ENCODE measurements at places on chromosomes 6 and 20.

DNA sequence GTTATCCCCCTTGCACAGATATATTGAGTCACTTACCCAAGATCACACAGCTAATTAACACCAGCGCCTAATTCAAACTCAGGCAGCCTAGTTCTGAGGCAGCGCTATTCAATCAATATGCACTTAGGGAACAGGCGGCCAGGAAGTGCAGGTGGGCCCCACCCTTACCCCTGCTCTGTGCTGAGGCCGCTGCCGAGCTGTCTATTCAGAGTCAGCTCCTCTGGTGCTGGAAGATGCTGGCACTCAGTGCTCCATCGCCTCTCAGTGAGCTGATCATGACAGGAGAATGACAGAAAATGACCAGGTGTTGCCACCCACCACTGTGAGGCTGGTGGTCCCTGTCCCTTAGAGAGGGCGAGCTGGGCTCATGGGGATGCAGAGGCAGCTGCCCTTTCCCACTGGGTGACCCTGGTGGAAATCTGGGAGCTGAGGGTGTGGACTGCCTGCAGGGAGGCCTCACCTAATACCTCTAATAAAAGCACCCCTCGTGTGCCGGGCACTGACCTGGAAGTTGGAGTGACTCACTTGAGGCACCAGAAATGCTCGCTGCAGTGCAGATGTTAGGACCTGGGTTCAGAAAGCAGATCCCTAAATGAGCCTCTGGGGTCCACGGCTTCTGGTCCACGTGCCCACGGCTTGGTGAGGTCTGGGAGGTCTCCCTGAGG, 42.5 kb upstream of the CD93 start:
- no peaks in the 10 kb centered on the region for H3K27me3 ChIP-seq
- no peaks in the 10 kb centered on the region for H3K36me3 ChIP-seq
- H3K4me1 ChIP-seq, result no peaks in the 10 kb centered on the region
- DNase-seq, result no peak

DNA sequence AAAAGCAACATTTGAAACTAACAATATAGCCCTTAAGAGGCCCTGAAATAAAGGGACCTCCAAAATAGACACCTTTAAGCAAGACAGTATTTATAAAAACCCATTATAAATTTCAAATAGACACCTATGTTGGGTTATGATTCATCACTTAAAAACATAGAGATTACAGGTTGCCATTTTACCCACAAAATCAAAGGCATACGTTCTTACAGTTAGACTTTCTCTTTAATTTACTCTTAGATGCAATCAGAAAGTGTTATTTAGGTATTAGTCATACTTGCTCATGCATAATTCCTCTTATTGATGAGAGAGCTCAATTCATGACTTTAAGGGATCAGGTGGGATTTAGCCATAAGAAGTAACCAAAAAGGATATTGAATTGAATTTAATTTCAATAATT, 51.5 kb upstream of the TMEM200A start:
- no peaks in the 10 kb centered on the region for H3K36me3 ChIP-seq
- no peaks in the 10 kb centered on the region for H3K27me3 ChIP-seq
- no peak overlapping the region for H3K4me3 ChIP-seq
- H3K27ac ChIP-seq, result no peak overlapping the region
- DNase-seq, result no peak

DNA sequence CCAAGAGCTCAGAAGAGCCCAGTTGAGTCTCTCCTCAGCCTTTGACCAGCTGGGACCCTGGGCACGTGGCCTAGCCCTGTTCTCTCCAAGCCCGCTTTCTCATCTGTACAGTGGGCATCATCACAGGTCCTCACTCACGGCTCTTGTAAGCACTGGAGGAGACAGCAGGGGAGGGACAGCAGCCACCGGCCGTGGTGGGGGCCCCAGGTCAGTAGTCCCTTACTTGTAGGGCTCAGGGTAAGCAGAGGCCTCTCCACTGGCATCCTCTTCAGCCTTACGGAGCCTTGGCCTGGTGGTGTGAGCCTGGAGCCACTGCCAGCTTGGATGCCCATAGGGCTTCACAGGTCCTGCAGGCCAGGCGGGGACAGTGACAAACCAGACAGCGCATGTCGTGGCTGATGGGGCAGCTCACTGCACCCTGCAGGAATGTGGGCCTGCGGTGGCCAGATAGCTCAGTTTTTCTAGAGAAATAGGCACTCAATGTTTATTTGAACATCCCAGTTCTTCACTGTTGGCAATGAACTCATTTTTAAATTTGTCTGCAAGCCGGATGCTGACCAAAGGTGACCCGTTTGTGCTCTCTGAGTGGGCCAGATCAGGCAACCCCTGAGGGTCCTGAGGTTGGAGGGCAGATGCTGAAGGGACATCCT, 65.1 kb downstream of the ADNP start:
- DNase-seq, result no peak
- no peak overlapping the region for H3K27ac ChIP-seq
- peaks cover under 1% of the 10 kb centered on the region for H3K4me1 ChIP-seq
- H3K36me3 ChIP-seq, result peaks cover 47% of the 10 kb centered on the region

DNA sequence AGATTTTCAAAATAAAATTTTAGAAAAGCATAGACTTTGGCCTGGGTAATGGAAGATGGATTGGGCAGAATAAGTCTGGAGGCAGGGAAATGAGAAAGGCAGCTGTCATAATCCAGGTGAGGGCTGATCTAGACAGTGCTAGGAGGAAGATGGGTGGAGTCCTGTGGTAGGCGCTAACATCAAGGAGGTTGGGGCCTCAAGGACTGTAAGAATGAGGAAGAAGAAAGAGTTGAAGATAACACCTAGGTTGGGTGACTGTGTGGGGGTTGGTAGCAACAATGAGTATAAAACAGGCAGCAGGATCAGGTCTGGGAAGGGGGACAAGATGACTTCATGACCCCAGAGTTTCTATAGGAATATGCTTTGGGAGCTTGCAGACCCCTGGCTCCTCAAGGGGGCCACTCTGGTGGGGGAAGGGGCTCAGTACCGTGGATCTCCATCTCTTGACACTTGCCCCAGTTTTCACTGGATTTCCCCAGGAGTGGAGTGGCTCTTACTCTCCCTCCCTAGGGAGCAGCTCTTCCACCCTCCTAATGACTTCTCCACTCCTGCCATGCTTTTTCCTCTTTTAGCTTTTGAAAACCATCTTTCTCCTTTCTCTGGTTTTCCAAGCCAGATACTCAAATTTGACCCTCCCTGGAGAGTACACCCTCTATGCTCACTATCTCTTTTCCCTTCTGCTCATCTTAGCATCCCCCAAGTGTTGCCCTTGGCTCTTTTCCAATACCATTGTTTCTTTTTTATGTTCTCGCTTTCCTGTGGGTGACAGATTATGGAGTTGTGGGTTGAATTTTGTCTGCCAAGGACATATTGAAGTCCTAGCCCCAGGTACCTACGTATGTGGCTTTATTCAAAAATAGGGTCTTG, 14.8 kb downstream of the TRIM31 start:
- no peak for DNase-seq
- no peaks in the 10 kb centered on the region for H3K36me3 ChIP-seq
- H3K4me3 ChIP-seq, result no peak overlapping the region
- peaks cover 3% of the 10 kb centered on the region for H3K27me3 ChIP-seq

DNA sequence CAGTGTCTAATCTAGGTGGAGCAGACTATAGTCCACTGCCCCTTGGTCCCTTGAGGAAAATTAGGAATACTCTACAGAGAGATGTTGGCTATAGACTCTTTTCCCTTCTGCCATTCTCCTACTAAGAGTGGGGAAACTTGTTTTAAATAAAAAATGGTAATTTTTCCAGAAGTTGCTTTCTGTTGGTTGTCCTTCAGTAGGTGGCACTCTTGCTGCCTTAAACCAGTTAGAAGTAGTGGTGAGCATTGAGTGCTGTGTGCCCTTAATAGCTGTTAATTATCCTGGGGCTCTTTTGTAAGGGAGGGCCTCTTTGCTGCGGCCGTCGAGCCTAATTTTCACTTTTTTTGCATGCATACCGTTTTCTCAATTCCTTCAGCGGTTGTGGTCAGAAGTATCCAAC, 2.8 kb downstream of the CMTR1 start:
- no peak for DNase-seq
- no peak overlapping the region for H3K27ac ChIP-seq
- H3K36me3 ChIP-seq, result no peaks in the 10 kb centered on the region
- H3K4me1 ChIP-seq, result peaks cover 17% of the 10 kb centered on the region
- H3K27me3 ChIP-seq, result no peaks in the 10 kb centered on the region

DNA sequence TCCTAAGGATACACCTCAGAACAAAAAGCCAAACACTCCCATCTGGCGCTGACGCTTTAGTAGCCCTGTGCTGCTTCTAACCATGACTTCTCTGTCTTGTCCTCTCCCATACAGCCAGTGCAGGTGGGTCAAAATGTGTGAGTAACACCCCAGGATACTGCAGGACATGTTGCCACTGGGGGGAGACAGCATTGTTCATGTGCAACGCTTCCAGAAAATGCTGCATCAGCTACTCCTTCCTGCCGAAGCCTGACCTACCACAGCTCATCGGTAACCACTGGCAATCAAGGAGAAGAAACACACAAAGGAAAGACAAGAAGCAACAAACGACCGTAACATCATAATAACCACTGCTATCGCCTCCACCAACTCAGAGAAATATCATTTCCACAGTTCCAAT, 1.4 kb downstream of the DEFB132 start:
- H3K4me1 ChIP-seq, result no peaks in the 10 kb centered on the region
- no peak overlapping the region for H3K27ac ChIP-seq
- H3K27me3 ChIP-seq, result peaks cover 5% of the 10 kb centered on the region
- H3K4me3 ChIP-seq, result no peak overlapping the region
- DNase-seq, result no peak

DNA sequence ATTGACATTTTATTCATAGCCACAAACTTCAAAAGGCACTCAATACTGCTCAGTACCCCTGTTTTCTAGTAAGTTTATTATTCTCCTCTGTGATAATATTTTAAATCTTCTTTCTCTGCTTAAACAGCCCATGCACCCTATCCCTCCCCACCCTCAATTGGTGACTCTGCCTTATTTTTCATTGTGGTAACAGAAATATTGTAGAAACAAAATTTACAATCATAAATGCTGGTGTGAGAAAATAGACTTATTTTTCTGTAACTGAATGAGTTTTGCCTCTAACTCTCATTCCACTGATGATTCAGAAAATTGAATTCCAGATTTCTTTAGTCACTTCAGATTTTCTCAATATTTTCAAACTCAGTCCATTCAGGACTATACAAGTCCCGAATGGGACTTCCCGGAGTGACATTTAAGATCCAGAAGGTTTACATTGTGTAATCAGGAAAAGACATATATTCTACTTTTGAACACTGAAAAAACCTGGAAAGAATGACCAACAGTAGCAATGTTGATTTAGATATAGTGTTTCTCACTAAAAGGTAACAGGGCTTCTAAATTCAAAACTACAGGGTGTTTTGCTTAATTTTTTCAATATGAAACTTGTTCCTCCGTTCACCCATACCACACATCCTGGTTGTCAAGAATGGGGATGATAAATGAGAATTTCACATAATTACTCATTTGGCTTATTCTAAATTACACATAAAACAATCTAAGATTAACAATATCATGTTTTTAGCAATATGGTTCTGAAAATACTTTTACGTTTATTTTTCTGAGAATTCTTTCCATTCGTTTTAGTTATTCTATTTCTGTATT, 34.8 kb upstream of the UST start:
- H3K36me3 ChIP-seq, result no peaks in the 10 kb centered on the region
- H3K27me3 ChIP-seq, result no peaks in the 10 kb centered on the region
- no peak overlapping the region for H3K4me3 ChIP-seq
- H3K27ac ChIP-seq, result no peak overlapping the region

DNA sequence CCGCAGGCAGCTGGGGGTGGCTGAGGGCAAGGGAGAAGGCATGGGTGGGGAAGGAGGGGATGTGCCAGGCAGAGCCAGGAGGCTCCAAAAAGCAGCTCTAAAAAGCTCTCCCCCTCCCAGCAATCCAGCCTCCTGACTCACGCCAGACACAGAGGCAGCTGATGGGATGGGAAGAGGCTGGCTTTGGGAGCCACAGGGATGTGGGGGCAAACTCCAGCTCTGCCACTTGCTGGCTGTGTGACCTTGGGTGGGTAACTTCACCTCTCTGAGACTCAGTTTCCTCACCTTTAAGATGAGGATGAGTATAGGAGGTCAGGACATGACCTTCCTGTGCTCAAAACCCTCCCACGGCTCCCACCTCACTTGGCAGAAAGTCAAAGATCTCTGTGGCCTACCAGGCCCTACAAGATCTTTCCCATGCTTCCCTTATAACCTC, 148.9 kb downstream of the CEBPB start:
- no peaks in the 10 kb centered on the region for H3K27me3 ChIP-seq
- H3K4me3 ChIP-seq, result no peak overlapping the region
- H3K36me3 ChIP-seq, result no peaks in the 10 kb centered on the region
- H3K27ac ChIP-seq, result no peak overlapping the region
- peaks cover 19% of the 10 kb centered on the region for H3K4me1 ChIP-seq
- no peak for DNase-seq

Data from B cell (primary cell).